GM23338 (cell line): ENCODE measurements at places on chromosomes 16 and 17. TPM values are rescaled to one million over a fixed set of nuclear protein-coding genes. Genes with fewer than 3 reads are reported as not detected.

The GRB7 gene
- 12.8 and 13.1 TPM in 2 replicates for polyA plus RNA-seq

The MYO1C gene
- 12.3 and 13.9 TPM in 2 replicates for polyA plus RNA-seq

The TADA2A gene
- 17.1 and 18.0 TPM in 2 replicates for polyA plus RNA-seq

The CCL3 gene
- 0.40 TPM in 1 of 2 replicates, not detected in the other for polyA plus RNA-seq

The CCDC200 gene
- 0.31 TPM in 1 of 2 replicates, not detected in the other for polyA plus RNA-seq

The HAPSTR1 gene
- 8.1 and 9.5 TPM in 2 replicates for polyA plus RNA-seq

The CX3CL1 gene
- 0.24 and 0.30 TPM in 2 replicates for polyA plus RNA-seq

The SEPTIN1 gene
- 3.3 and 3.9 TPM in 2 replicates for polyA plus RNA-seq

The ATF7IP2 gene
- polyA plus RNA-seq, result 47.4 and 55.7 TPM in 2 replicates

The C16orf86 gene
- 0.90 and 1.1 TPM in 2 replicates for polyA plus RNA-seq
